NCI-H82 (cell line): ENCODE measurements at places on chromosomes 3 and 15.

GRCh38 chr3:169147238-169148008 lies 516.1 kb downstream of the MECOM start:
- DNase-seq, result peak; percentile 89

DNA sequence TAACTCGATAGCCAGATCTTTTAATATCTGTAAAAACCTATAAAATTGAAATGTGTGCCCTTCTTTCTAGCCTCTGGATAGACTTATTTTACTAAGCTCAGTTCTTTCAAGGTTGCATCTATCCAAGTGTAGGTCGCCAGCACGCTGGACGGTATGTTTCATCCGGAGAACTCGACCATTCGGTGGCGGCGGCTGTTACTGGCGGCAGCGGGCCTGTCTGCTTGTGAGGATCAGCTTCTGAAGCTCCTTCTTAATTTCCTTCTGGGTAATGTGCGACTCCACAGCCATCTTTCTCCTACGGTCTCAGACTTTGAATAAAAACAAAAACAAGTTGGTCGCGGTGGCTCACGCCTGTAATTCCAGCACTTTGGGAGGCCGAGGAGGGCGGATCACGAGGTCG lies 4.1 kb downstream of the PP2D1 start:
- no peak for DNase-seq

GRCh38 chr15:62495670-62496614 lies 330.9 kb upstream of the C2CD4B start:
- peak; percentile 20 for DNase-seq

GRCh38 chr15:40392986-40393948 lies 10.7 kb downstream of the KNSTRN start:
- no peak for DNase-seq

GRCh38 chr3:16516695-16517481 lies 3.4 kb upstream of the RFTN1 start:
- DNase-seq, result peak; percentile 11

DNA sequence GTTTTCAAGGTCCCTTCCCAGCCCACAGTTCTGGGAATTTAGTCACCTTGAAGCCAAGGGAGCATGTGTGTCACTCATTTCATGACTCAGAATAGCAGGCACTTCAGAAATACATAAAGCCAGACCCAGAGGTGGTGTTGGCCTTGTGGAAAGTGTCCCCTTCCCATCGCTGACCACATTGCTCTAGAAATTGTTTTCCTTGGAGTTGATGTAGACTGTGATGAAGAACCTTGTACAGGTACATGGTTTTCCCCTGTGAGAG lies 158.8 kb downstream of the SLCO3A1 start:
- no peak for DNase-seq

DNA sequence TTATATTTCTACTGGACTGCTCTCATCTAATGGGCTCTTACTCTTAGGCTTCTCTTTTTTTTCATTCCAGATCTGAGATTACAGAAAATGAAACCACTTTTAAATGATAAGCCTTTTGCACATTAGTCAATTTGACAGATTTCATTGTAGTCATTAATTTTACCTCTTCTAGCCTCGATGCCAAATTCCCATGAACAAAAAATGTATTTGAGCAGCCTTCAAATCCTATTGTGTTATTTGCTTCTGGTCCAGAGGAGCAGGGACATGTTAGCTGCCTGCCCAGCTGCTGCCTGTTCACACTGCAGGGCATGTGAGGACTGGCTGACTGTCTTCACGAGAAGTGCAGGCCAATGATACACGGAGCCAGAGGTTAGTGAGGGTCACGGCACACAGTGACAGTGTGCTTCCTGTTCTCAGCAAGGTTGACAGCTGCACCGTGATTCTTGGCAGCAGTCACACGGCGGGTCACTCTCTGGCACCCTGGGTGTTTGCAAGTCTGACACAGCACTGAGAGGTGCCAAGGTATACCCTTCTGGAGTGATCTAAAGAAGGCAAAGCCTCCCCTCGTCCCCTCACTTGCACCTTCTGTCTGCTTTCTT lies 40.8 kb downstream of the KAT2B start:
- peak; percentile 67 for DNase-seq

DNA sequence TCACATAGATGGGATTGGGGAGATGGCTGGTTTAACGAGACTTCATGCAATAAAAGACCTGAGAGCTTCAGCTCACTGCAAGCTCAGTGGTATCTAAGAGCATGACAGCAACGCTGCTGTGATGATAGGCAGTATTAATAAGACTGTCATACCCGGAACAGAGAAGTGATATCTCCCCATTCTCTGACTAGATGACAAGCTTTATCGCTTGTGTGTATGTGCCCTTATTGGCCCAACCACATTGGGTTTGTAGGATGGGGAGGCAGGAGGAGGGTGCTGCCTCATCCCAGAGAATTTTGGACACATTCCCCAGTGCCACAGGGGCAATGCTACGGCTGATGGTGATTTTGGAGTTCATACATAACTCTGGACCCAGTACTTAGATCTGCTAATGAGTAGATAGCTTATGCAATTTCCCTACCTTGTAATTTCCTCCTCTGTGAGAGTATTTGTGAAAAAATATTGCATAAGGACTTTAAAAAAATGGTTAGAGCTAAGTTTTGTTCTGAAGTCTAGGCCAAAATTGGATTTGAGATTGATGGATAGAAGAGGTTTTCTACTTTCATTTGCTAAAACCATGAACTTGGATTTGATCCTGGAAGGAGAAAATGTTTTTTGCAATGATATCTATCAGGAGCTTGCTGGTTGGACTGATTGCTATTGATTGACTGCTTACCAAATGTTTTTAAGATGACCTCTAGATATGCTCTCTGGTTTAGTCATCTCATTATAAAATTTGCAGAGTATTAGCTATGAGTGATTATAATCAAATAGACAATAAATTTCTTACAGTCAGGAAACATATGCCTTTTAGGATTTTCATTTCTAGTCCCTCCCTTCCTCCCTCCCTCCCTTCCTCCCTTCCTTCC lies 14.0 kb upstream of the TMEM212 start:
- DNase-seq, result peak; percentile 16

DNA sequence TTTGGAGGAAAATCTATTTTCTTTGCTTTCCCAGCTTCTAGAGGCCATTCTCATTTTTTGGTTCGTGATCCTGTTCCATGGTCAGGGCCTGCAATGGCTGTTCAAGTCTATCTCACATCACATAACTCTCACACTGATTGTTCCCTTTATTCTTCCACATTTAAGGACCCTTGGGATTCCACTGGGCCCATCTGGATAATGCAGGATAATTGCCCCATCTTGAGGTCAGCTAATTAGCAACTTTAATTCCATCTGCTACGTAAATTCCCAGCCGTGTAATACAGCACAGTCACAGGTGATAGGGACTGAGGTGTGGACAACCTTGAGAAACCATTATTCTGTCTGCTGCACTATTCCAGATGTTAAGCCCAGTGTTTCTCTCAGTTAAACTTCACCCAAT lies 311.6 kb upstream of the CNTN4 start:
- peak; percentile 86 for DNase-seq

- DNase-seq, result no peak
Measured at GRCh38 chr15:65258375-65259262, 28.1 kb downstream of the PARP16 start.

- no peak for DNase-seq
Measured at GRCh38 chr15:80153900-80154299, 1.1 kb downstream of the FAH start.

DNA sequence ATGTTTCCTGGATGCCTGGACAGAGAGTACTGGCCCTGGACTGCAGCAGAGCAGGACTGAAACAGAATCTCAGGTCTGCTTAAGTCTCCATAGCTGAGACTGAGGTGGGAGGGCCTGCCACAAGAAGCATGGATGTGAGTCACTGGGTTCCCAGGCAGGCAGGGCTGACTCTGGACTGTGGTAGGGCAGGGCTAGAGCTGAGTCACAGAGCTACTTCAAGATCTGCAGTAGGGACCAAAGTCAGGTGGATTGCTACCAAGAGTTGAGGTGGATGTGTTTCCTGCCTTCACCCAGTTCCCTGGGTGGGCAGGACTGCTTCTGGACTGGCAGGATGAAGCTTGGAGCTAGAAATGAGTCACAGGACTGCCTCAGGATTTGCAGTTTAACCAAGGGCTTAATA lies 282.9 kb downstream of the AGBL1 start:
- no peak for DNase-seq

- no peak for DNase-seq
Measured at GRCh38 chr3:186847437-186847836, 4.9 kb downstream of the ADIPOQ start.

DNA sequence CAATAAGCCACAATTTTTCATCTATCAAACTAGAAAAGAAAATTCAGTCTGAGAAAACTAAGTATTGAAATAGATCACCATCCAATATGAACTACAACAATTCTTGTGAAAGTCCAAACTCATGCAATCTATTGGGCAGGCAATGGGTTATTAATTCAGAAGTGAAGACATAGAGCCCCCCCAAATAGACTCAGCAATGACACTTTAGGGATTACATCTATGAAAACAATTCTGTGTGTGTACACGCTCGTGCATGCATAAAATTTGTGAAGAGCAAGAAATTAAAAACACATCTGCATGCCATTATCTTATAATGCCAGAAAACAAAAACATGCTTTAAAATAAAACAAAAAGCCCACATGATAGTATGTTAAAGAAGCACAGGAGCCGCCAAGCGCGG lies 151.3 kb downstream of the NR1I2 start:
- DNase-seq, result no peak

- peak; percentile 44 for DNase-seq
Measured at GRCh38 chr3:10600296-10600714, 94.9 kb upstream of the ATP2B2 start.

GRCh38 chr3:192957441-192958021 lies 39.9 kb upstream of the MB21D2 start:
- no peak for DNase-seq

DNA sequence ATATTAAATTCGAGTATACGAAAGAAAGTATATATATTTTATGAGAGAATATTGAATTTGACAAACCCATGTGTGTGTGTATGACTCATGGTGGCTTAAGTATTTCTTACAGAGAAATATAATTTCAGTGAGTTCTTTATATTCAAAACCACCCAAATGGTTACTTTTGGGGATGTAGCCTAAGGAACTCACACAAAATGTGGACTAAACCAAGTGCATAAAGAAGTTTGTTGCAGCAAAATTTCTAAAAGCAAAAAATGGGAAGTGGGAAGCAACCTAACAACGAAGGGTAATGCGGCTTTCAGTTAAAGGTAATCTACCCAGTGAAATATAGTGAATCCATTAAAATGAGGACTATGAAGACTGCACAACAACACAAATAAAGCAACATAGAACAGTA lies 277.1 kb downstream of the EDEM1 start:
- DNase-seq, result no peak

GRCh38 chr15:80659375-80659774 lies 35.7 kb upstream of the ABHD17C start:
- no peak for DNase-seq

GRCh38 chr3:53803124-53803815 lies 42.9 kb downstream of the CHDH start:
- DNase-seq, result no peak

DNA sequence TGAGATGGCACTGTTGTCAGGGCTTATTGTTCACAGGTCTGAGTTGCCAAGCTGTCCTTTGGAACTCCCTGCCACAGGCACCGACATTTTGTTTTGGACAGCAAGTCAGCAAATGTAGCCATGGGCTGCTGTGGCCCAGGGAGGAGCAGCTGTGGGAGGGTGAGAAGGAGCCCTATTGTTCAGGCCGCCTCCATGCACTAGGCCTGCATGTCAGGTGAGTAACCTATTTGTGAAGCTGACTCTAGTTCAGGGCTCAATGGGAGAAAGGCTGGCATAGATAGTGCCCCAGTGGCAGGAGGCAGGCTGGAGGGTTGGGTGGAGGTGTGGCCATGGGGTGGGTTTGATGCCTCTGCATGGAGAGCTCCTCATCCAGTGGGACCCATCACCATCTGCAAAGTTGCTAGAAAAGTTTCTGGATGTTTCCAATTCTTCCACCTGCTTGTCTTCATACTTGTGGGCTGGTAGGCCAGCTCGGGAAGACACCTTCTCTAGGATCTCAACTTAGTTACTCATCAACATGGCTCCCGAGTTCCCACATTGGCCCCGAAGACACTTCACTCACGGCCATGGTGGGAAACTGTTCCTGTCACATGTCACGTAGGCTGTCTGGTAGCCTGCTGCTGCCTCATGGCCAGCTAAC lies 19.5 kb downstream of the AMOTL2 start:
- DNase-seq, result no peak

GRCh38 chr3:65524584-65524983 lies 514.1 kb downstream of the MAGI1 start:
- DNase-seq, result no peak

GRCh38 chr3:127097072-127097405 lies 95.9 kb upstream of the PRR23E start:
- peak; percentile 59 for DNase-seq

GRCh38 chr15:94258246-94258645 lies 26.9 kb downstream of the MCTP2 start:
- DNase-seq, result no peak

DNA sequence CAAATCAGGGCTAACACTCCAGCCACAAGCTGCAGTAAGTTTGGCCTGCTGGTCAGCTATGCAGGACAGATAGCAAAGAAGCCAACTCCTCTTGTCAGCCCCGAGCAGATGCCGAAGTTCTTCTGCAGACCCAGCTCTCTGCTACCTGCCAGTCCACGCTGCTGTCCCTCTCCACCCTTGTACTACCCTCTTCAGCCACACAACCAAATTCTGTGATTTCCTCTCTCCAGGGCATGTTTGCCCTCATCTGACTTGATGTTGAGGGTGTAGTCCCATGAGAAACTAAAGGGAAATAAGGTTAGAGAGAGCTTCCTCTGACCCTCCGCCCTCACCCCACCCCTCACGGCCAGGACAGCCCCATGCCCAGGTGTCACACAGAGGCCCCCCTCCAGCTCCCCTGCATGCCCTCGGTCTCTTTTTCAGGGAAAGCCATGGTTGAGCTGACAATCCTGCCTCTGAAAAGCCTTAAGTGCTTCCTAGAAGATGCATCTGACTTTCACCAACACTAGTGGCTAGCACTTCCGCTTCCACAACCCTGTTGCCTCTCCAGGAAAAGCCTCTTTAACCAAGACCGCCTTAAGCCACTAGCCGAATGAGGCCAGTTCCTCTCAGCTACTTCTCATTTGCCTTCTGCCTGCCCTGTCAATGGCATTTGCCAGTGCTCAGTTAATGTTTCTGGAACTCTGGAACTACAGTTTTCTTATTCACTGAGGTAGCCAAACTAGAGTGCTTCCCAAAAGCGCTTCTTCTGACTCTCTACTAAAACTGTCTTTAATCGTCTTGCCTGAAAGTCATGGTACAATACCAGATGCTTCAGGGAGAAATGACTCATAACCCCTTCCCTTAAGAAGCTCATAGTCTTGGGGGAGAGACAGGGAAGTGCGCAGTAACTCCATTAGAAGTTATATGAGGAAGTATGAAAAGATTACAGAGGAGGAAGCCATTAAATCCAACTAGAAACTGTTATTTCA lies 300.4 kb upstream of the STT3B start:
- peak; percentile 2 for DNase-seq

GRCh38 chr3:33911525-33912322 lies 113.3 kb downstream of the PDCD6IP start:
- no peak for DNase-seq
